ENCODE measurements at places on chromosomes 7 and 10.

GRCh38 chr10:6819301-6819700, 239.2 kb upstream of the PRKCQ start:
- DNase-seq = no peak

DNA sequence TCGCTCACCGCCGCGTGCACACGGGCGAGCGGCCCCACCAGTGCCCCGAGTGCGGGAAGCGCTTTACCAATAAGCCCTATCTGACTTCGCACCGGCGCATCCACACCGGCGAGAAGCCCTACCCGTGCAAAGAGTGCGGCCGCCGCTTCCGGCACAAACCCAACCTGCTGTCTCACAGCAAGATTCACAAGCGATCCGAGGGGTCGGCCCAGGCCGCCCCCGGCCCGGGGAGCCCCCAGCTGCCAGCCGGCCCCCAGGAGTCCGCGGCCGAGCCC, 3.3 kb downstream of the REPIN1 start:
- no peak for DNase-seq

DNA sequence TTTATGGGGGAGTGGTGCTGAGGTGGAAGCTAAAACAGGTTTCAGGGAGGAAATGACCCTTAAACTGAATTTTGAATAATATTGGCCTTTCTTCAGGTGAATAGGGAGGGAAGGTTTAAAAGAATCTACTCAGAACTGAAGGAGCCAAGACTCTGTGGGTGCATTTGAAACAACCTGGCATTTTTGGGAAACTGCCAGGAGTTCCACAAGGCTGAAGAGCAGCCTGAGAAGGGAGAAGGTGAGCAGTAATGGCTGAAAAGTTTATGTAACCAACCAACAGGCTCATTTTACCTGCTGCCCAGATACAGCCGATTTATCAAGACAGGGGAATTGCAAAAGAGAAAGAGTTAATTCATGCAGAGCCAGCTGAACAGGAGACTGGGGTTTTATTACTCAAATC, 4.0 kb upstream of the PANK1 start:
- no peak for DNase-seq

GRCh38 chr7:8702807-8703206, 269.4 kb downstream of the NXPH1 start:
- no peak for DNase-seq

DNA sequence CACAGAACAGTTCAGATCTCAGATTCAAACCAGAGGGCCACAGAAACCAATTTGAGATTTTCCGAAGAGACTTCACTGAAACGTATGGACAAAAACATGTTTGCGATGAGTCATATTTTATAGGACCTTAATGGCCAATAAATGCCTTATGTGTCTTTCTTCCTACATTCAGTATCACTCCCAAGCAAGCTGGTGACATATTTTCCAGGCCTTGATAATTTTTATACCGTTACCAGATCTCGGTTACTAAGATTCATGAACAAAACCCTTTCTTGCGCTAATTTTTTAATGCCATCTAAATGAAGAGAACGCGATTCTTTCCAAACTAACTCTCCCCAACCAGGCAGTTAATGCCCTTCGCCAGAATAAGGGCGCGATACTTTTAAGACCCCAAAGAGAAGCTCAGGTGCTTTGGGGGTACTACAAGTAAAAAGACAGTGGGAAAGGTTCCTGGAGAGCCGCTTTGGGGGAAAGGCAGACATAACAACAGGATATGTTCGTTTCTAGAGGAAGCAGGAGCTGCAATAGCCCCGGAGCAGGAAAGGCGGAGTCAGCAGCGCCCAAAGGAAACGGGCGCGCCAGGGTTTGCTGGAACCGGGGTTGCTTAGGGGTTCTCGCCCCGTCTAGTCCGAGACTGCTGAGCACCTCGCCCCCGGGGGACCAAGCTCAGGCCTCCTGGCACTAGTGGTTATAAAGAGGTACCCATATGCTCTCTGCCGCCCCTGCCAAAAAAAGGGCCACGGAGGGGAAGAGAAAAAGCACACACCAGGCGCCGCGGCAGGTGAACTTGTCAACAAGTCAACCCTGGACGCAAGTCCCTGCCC, 884 bp downstream of the ICA1 start:
- DNase-seq = peak; percentile 20

DNA sequence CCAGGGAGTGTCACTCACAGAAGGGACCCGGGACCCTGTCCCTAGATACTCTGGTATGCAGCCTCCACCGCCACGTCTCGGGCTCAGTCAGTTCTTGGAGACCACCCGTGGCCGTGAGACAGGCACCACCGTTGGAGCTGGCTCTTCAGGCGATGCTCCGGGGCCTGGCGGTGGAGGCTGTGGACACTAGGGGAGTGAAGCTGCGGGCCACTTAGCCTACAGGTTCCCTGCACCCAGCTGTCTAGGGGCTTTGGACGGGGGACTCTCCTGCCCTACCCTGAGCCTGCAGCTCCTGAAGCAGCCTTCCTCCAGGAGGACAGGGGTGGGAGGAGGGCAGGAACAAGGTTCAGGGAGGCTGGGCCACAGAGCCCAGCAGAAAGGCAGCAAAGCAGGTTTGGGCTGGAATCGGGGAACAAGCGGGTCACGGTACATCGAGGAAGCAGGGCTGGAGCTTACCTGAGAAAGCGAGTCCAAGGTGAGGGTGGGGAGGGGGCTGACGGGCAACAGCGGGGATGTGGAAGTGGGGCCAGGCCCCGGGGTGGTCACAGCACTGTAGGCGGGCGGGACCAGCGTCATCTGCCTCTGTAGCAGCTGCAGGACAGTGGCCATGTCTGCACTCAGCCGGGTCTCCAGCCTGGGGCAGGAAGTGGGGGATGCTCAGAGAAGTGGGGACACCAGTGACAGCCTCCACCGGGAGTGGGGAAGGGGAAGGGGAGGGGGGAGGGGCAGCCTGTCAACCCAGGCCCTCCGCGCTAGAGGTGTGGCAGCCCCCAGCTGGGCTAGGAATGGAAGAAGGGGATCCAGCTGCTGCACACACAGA, 31.5 kb downstream of the KCNH2 start:
- DNase-seq = no peak

GRCh38 chr10:58158806-58159205, 108.9 kb downstream of the IPMK start:
- DNase-seq = peak; percentile 6
